ENCODE measurements at places on chromosomes 12 and 14.

DNA sequence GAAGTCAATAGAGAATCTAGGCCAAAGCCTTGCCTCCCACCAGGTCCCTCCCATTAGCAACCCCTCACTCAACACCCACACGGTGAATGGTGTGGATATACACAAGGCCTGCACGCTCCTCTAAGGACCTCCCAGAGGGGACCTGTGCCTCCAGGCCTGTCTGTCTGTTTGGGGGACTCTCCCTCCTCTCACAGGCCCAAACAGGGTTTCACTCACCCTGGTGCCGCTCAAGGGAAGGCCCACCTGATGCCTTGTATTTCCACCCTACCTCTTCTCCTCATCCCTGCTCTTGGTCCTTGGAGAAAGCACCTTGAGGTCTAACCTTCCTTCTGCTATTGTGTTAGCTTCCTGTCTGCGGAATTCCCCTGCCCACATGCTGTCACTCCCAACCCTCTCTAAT lies 4.4 kb downstream of the SDR9C7 start:
- DNase-seq, result no peak

DNA sequence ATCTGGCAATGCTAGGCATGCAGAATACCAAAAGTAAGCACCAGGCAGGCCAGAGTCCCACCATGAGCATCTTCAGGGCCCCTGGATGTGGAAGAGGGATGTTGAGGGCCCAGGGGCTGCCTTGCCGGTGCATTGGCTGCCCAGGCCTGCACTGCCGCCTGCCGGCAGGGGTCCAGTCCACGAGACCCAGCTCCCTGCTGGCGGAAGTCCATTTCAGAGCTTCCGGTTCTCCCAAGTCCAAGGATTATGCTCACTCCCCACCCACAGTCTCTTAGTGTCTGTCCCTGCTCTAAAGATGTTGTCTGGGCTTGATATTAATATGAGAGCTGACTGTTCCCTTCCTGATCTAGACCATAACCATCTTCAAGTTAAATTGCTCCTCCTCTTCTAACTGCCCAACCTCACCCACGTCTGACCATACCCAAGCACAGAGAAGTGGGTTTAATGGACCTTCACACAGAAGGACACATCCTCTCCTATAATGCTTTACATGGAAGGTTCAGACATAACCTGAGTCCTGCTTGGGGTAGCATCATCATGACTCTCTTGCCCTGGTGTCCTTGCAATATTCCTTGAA lies 117.4 kb downstream of the DAD1 start:
- DNase-seq, result no peak

DNA sequence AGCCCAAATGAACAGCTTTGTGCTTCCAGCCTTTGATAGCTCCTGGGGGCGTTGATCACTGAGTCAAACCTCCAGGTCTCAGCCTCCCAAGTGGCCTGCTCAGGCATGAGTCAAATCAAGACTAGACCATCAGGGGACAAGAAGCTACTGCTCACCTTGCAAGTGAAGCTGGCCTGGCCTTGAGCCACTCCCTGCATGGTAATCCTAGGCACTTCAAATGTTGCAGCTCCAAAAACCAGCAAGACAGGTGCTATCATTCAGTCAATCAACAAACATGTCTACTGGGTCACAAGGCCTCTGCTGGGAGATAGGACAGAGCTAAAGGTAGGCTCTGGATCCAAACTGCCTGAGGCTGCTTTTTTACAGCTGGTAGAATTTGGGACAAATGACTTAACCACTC lies 33.1 kb upstream of the NOS1 start:
- no peak for DNase-seq

GRCh38 chr12:120618954-120619615 lies 21.3 kb upstream of the CABP1 start:
- DNase-seq, result no peak

- DNase-seq, result no peak
Observed at GRCh38 chr14:50943943-50944646, at the start of gene PYGL. Gene PYGL (minus strand): TSS chr14:50944483. CDS start chr14:50944403, 80 bp downstream.

GRCh38 chr12:52278575-52279421 lies 4.4 kb downstream of the KRT86 start:
- DNase-seq, result peak; percentile 60

DNA sequence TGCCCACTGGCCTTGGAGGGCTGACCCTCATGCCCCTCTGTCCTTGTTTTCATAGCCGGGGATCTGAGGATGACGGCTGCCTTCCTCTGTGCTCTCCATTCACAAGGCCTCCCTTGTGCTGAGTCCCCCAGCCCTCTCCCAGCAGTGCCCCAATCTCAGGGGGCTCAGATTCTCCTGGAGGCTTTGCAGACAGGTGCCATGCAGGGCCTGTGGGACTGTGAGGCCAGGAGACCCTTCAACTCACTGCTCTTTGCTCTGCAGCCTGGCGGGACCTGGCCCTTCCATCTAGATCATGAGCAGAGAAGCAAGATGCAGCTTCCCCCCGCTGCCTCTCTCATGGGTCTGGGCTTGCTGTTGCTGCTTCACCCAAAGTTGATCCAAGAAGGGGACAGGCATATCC lies 356.0 kb downstream of the BCL11B start:
- DNase-seq, result no peak

DNA sequence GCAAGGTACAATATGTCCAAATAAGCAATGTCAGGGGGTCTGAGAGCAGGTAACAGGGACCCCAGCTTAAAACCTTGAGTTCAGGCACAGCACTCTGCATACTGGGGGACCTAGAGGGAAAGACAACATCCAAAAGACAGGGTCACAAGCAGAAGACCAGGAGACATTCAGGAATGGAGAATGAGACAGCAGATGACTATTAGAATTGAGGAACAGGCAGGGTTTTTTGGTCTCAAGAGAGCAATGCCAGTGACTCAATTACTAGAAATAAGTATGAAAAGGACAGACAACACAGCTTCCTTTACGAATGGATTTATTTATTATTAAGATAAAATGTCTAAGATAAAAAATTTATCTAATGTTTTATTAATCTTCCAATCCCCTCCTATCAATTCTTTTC lies 223.0 kb downstream of the PTPRO start:
- DNase-seq, result no peak

DNA sequence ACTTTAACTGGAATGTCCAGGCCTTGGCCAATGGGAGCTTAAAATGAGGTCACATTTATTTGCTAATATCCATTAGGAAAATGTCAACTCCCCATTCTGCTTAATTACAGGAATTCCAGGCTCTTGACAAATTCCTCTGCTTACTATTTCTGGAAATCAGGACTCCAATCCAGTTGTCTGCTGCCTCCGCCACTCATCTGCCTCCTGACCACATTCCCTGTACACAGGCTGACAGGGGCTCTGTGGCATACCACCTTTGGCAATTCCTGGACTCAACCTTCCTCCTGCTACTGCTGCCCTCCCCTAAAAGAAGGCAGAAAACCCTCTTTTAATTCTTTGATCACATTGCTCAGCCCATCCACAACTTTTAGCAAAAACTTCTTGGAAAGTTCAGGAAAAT lies 37.9 kb downstream of the KICS2 start:
- no peak for DNase-seq

- DNase-seq, result no peak
Observed at GRCh38 chr12:65707051-65707450, 117.2 kb upstream of the HMGA2 start.

DNA sequence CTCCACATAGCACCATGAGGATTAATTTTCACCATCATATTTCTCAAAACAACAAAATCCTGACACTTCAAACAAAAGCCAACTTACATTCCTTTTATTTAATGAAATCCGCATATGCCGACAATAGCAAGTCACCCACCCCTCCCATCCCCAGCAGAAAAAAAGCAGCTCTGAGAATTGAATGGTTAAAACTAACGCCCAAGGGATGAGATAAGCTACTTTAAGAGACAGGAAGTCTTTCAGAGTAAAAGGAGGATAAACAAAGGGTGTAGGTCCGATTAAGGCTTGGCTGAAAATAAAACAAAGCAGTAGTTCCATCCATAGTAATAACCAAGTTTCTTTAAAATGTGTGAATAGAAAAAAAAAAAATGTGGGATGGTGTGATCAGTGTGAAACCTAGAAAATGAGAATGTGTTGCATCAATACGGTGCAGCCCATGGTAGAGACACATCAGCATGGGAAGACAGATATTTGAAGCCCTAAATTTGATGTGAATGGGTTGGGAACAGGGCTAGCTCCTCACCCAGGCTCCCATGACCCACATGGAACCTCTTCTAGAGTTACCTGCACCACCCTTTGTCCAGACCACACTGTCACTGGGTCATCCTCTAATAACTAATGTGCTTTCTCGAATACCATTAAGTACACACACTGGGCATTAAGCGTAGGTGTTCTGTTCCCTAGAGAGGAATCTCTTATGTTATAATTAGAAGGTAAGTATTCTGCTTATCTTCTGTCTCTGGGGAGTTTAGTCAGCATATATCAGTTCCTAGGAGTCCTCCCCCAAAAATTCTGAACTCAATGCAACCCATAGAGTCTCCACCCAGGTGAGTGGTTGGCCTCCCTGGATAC lies 31.7 kb downstream of the RTRAF start:
- DNase-seq, result no peak

DNA sequence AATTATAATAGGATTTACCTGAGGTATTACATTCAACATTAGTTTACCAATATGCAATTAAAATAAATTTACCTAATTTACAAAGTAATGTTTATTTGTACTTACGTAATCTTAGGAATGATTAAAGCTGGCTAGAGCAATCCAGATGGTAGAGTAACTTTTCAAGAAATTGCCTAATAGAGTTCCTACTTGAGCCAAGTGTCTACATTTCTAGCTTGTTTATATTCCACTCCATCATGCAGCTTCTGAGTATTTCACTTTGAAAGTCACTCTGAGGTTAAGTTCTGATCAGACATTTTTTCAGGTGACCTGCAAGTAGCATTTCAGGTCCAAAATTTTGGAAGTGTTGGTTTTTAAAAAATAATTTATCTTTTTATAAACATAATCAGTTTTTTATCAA lies 1080.7 kb downstream of the TRHDE start:
- no peak for DNase-seq

Data from cerebellar cortex (tissue), 1 donor.